Tibial nerve (tissue), 4 donors: ENCODE measurements at places on chromosomes 6 and 20. TPM values are rescaled to one million over a fixed set of nuclear protein-coding genes. Genes with fewer than 3 reads are reported as not detected.

LAMA2 gene
- 305 TPM for total RNA-seq

TFAP2C gene
- 0.60 TPM for total RNA-seq

MYLIP gene
- total RNA-seq, result 31.0 TPM

OR2H2 gene
- not detected for total RNA-seq

TRIM15 gene
- not detected for total RNA-seq

TEAD3 gene
- total RNA-seq, result 10.3 TPM

- no peaks in the 10 kb centered on the region for H3K27me3 ChIP-seq
- no peak overlapping the region for H3K4me3 ChIP-seq
- H3K36me3 ChIP-seq, result no peaks in the 10 kb centered on the region
- peak; percentile 27 for DNase-seq
These were observed 151.0 kb upstream of the HEY2 start for GRCh38 chr6:125598422-125598821.

DNA sequence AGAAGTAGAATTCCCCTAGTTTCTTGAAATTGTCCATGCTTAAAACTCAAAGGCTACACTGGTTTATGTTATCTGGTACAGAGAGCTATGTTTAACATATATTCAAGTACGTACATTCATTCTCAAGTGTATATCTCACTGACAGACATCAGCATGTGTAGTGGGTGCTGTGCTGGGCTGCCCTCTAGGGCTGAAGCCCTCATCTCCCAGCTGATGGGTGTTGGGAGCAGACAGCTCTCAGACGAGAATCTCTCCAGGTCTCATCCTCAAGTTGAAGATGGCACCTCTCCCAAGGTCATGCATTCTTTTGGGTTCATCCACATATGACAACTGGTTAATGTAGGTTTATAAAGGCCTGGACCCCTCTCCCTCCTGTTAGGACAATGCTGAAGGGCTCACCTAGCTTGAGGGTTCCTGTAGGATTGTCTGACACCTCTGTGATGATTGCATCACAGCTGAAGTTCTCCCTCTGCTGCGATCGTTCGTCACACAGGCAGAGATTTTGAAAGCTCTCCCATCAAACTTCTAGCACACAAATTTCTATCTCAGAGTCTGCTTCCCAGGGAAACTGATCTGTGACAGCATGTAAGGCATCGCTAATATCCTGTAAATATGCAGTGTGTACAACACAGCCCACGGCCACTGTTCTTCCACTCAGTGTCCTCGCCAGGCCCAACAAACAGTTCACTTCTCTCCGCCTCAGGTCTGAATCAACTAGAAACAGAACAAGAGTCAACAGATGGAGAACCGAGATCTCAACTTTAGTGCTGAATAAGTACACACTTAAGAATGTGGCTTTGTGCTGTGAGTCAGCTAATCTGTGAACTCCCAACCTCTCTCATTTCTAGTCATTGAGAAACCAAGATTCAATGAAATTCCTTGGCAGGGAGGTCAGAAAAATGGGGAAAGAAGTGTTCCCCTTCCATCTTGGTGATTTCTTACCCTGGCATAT is 43.2 kb downstream of the PREP start:
- H3K4me3 ChIP-seq, result no peak overlapping the region
- no peaks in the 10 kb centered on the region for H3K4me1 ChIP-seq
- DNase-seq, result no peak
- H3K27ac ChIP-seq, result no peak overlapping the region

DNA sequence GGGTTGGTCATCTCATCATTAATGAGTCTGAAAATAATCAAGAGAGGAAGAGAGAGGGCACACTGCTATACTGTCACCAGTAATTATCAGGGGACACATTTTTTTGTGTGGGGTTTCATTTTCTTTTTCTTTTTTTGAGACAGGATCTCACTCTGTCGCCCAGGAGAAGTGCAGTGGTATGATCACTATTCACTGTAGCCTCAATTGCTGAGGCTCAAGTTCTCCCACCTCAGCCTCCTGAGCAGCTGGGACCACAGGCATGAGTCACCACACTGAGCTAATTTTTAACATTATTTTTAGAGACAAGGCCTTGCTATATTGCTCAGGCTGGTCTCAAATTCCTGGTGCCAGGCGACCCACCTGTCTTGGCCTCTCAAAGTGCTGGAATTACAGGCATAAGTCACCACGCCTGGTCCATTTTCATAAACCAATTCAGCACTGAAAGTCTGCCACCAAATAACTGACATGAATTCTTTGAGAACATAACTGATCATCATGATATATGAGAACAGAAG is 43.3 kb downstream of the EPHA7 start:
- H3K4me1 ChIP-seq, result no peaks in the 10 kb centered on the region
- H3K27ac ChIP-seq, result no peak overlapping the region
- no peak overlapping the region for H3K4me3 ChIP-seq
- no peaks in the 10 kb centered on the region for H3K27me3 ChIP-seq
- DNase-seq, result no peak

DNA sequence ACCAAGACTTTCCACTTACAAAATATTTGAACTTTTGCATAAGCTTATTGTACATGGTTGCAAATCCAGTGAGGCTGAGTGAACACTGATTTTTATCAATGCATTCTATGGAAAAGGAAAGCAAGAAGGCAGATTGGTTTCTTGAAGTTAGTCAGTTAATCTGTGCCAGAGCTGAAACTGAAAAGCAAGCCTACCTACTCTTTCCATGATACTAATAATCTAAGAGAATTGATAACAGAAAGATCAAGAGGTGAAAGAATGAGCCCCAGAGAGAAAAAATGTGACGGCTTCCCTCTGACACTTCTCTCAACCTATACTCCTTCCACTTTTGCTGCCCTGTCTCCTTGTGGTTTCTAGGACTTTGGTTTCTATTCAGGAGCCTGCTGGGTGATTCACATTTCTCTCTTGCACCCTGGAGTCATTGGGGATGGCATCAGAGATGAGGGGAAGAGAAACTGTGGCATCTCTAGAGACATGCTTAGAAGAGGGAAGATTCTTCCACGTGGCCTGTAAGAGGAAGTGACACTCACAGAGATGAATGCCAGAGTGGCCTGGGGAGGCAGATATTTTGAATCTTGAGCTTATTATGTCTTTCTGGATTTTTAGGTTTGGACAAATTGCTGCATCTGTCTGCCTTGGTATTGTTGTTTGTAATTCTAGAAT is 158.6 kb upstream of the RIMS1 start:
- no peak for DNase-seq
- no peaks in the 10 kb centered on the region for H3K36me3 ChIP-seq
- H3K27ac ChIP-seq, result no peak overlapping the region
- H3K4me1 ChIP-seq, result no peaks in the 10 kb centered on the region
- H3K27me3 ChIP-seq, result no peaks in the 10 kb centered on the region
- no peak overlapping the region for H3K4me3 ChIP-seq

DNA sequence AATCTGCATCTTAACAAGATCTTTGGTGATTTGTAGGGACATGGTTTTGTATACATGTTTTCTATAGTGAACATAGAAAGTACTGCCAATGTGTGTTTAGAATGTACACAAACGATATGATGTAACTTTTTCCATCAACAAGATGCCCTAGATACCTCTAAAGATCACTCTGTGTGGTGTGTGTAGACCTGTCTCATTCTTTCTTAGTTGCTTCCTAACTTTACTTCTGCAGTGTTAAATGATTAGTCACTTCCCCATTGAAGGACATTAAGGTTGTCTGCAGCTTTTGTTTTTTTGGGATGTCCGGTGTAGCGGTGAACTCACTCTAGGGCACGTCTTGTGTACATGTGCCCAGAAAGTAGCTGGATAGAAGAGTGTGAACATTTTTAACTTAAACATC is 35.9 kb downstream of the CDYL start:
- H3K27me3 ChIP-seq, result no peaks in the 10 kb centered on the region
- no peak overlapping the region for H3K27ac ChIP-seq
- no peaks in the 10 kb centered on the region for H3K36me3 ChIP-seq
- no peak for DNase-seq
- no peak overlapping the region for H3K4me3 ChIP-seq
- peaks cover 16% of the 10 kb centered on the region for H3K4me1 ChIP-seq

- no peak overlapping the region for H3K4me3 ChIP-seq
- no peaks in the 10 kb centered on the region for H3K4me1 ChIP-seq
- peak; percentile 23 for DNase-seq
These were observed 19.8 kb downstream of the SIRPD start for GRCh38 chr20:1537731-1538058.

GRCh38 chr6:44061375-44062104 is 65.7 kb downstream of the MRPL14 start:
- no peaks in the 10 kb centered on the region for H3K27me3 ChIP-seq
- peak overlapping the region; percentile 75 for H3K27ac ChIP-seq
- H3K4me1 ChIP-seq, result peaks cover 36% of the 10 kb centered on the region
- no peaks in the 10 kb centered on the region for H3K36me3 ChIP-seq

- no peak for DNase-seq
- H3K4me1 ChIP-seq, result peaks cover 8% of the 10 kb centered on the region
- H3K27me3 ChIP-seq, result no peaks in the 10 kb centered on the region
- H3K36me3 ChIP-seq, result peaks cover 58% of the 10 kb centered on the region
These were observed 7.9 kb downstream of the TMEM63B start for GRCh38 chr6:44135173-44135758.

- DNase-seq, result no peak
- no peaks in the 10 kb centered on the region for H3K4me1 ChIP-seq
- no peaks in the 10 kb centered on the region for H3K36me3 ChIP-seq
- no peaks in the 10 kb centered on the region for H3K27me3 ChIP-seq
- no peak overlapping the region for H3K4me3 ChIP-seq
These were observed 293.2 kb downstream of the BTBD9 start for GRCh38 chr6:38346291-38347079.

DNA sequence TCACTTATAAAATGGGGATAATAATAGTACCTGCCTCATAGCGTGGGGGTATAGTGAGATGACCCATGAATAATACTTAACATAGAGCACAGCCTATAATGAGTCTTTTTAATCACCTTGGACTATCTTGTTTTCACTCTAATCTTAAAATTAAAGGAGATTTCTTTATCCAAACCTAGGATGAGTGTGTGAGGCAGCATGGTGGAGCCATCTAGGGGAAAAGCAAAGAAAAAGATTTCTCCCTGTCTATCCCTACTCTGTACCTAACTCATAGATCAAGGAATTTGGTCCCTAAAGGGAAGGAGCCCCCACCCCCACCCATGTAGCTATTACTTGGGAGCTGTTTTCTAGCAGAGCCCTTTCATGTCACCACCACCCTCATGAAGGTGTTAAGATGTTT is 45.2 kb upstream of the PAK5 start:
- H3K27me3 ChIP-seq, result no peaks in the 10 kb centered on the region
- DNase-seq, result no peak
- no peak overlapping the region for H3K27ac ChIP-seq
- H3K4me1 ChIP-seq, result no peaks in the 10 kb centered on the region

GRCh38 chr6:165244524-165245247 is 64.7 kb downstream of the C6orf118 start:
- H3K4me3 ChIP-seq, result no peak overlapping the region
- no peaks in the 10 kb centered on the region for H3K4me1 ChIP-seq
- DNase-seq, result no peak
- no peaks in the 10 kb centered on the region for H3K27me3 ChIP-seq

DNA sequence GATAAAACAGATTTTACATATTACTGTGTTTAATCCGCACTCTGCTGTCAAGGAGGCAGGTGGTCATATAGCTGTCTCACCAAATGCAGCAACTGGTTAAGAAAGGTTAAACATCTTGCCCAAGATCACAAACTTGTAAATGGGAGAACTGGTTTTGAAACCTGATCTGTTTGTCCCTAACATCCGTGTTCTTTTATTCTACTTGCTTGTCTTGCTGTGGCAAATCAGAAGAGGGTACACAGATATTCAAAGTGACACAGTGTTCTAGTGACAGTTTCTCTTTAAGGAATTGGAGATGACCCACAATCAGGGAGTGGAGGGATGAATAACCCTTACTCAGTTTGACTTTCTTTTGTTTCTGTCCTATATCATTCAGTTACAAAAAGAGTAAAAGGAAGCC is 83.0 kb upstream of the SGK1 start:
- H3K27me3 ChIP-seq, result no peaks in the 10 kb centered on the region
- no peak overlapping the region for H3K27ac ChIP-seq
- no peaks in the 10 kb centered on the region for H3K36me3 ChIP-seq
- H3K4me1 ChIP-seq, result no peaks in the 10 kb centered on the region

- DNase-seq, result no peak
- H3K36me3 ChIP-seq, result no peaks in the 10 kb centered on the region
- no peaks in the 10 kb centered on the region for H3K27me3 ChIP-seq
- H3K4me1 ChIP-seq, result peaks cover 2% of the 10 kb centered on the region
- H3K4me3 ChIP-seq, result no peak overlapping the region
These were observed 36.6 kb upstream of the MLIP start for GRCh38 chr6:54074578-54075195.

DNA sequence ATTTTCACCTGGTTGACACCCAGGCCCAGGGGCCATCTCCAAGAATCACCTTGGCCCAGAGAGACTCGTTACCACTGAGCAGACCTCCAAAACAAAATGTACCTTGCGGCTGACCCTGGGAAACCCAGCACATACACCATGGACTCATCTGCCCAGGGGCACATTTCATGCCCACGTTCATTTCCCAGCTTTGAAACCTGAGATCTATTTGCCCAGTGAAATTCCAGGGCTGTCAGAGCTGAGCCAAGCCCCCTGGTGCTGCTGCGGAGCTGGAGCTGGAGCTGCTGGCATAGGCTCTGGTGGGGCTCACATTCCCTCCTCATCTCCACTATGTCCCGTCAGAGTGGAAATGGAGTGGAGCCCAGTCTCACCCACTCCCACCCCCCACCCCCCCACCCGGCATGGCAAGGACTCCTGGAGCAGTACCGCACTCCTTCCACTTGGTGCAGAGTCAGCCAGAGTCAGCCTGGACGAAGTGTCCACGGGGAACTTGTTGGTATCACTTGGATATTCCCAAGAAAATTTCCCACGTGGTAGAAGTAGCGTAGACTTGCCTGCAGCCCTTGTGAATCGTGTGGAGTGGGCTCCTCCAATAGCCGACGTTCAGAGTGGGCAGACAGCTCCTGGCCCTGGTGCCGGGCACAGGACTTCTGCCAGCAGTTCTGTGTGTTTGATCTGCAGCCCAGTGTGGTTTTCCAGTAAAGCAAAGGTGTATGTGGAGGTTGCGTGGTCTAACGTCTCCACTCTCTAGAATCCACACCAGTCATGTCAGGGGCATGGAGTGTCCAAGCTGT is 18.1 kb upstream of the OSER1 start:
- no peak overlapping the region for H3K4me3 ChIP-seq
- DNase-seq, result no peak
- no peaks in the 10 kb centered on the region for H3K27me3 ChIP-seq
- H3K4me1 ChIP-seq, result no peaks in the 10 kb centered on the region

DNA sequence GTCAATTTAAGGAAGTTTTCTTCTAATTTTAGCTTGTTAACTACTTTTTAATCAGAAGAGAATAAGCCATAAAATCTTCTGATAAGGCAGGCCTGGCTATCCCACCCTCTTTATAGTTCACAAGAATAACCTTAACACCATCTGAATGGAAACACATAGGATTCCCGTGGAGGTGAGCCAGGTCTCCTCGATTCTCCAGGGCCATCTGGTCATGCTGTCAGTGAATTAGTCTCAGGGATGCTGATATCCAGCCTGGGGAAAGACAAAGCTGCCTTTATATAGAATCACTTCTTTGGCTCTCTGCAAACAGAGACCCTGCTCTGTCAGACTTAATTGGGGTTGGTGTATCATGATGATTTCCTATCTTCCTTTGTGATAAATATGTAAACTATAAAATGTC is 30.1 kb upstream of the TAGAP start:
- H3K4me1 ChIP-seq, result no peaks in the 10 kb centered on the region
- H3K27ac ChIP-seq, result no peak overlapping the region
- H3K4me3 ChIP-seq, result no peak overlapping the region
- H3K27me3 ChIP-seq, result no peaks in the 10 kb centered on the region
- no peak for DNase-seq

GRCh38 chr20:479487-479886 is 17.2 kb upstream of the TBC1D20 start:
- H3K27ac ChIP-seq, result no peak overlapping the region
- H3K4me3 ChIP-seq, result no peak overlapping the region
- no peaks in the 10 kb centered on the region for H3K36me3 ChIP-seq
- H3K4me1 ChIP-seq, result no peaks in the 10 kb centered on the region
- no peaks in the 10 kb centered on the region for H3K27me3 ChIP-seq
